Inflammatory macrophage treated with lipopolysaccharide for 1 hour (primary cell): ENCODE measurements at places on chromosomes 7 and 10.

GRCh38 chr10:70306181-70306705 is 22.4 kb upstream of the NPFFR1 start:
- no peak for DNase-seq

DNA sequence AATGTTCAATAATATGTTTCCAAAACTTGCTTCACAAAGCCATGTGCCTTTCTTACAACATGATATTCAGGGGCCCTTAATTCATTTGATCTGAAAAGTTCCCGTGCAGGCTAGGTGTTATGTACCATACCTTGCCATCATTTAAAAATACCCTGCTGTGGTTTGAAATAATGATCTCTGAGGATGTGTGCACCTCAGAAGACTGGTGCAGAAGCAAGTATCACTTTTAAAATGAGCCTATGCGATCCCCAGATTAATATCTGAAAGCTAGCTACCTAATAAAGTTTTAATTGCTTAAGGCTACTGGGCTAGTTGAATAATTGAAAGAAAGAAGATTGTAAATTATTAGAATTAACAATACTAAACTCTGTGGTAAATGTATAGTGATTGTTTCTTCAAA is 262.4 kb downstream of the CDK14 start:
- no peak for DNase-seq

GRCh38 chr10:77251297-77252013 is 386.2 kb downstream of the KCNMA1 start:
- no peak for DNase-seq

GRCh38 chr10:44327461-44327860 is 57.4 kb downstream of the CXCL12 start:
- DNase-seq = no peak

GRCh38 chr7:128788446-128789412 is 3.0 kb upstream of the CCDC136 start:
- DNase-seq = no peak

DNA sequence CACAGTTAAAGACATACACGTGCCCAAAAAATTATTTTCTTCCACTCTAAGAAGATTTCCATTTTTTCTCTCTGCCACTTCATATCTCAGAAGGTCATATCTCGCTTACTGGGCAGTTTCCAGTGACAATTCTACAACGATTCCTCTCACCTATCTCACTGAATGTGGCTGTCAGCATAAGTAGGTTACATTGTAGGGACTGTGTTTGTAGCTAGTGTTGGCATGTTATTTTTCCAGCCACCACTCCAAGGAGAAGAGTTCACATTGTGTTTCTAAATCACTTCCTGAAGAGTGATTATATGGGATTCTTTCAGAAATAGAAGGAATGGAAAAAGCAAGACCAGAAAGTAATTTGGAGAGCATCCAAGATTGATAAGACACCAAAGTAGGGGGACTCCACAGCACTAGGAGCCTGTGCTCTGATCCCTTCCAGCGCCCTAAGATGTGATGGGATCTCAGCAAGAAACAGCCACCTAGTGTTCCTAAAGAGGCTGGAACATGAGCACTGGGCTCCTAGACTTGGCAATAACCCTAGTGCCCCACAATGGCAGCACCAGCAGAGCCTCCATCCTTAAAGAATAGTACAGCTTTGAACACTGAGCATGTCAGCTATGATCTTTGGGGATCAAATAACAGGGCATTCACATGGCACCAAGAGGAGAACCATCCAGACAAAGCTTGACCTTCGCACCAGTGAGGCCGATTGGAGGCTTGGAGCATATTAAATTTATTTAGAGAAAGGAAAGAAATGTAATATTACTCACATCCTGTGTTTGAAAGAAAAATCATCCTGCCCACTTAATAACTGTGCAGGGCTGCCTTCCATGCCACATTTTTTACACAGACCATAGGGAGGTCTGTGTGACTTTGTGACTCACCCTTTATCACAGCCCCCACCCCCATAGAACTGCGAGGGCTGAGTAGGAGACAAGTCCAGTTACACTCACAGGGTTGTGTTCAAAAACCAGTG is 51.8 kb downstream of the CAV1 start:
- DNase-seq = no peak

DNA sequence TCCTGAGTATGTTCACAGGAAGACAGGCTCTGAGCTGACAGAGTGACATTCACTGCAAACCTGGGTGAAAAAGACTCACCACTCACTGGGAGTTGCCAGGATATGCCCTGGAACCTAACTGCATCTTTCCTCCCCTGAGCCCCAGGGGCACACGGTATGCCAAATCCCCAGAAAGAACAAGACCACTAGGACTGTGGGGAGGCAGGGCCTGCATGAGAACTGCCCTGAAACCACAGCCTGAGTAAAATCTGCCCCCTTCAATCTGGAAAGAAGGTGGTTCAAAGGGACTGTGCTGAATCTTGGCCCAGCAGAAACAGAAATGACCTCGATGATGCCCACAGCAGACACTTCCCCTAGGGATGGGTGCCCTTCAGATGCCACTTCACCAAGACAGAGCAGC is 6.5 kb downstream of the FAM53B start:
- DNase-seq = no peak

DNA sequence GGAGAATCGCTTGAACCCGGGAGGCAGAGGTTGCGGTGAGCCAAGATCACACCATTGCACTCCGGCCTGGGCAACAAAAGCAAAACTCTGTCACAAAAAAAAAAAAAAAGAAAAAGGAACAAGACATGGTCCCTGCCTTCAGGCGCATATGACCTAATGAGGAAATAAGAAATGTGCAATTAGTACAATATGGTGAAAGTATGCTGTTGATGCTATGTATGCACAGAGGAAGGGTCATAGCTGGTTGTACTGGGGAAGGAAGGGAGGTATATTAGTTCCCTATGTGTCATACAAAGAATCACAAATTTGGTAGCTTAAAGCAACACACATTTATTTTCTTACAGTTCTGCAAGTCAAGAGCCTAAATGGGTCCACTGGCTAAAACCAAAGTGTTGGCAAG is 97.8 kb upstream of the MPP7 start:
- peak; percentile 81 for DNase-seq

DNA sequence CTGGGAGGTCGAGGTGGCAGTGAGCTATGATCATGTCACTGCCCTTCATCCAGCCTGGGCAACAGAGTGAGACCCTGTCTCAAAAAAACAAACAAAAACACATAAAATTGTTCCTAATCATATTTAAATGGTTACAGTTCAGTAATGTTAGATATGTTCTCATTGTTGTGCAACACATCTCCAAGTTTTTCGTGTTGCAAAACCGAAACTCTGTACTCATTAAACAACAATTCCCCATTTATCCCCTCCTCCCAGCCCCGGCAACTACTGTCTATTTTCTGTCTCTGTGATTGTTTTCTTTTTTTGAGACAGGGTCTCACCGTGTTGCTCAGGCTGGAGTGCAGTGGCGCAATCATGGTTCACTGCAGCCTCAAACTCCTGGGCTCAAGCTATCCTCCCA is 16.1 kb upstream of the PRXL2A start:
- DNase-seq = peak; percentile 80
